ENCODE measurements at places on chromosomes 12 and 14. TPM values are rescaled to one million over a fixed set of nuclear protein-coding genes. Genes with fewer than 3 reads are reported as not detected.

- ATAC-seq, result no peak
Observed at GRCh38 chr14:25042362-25043299, 7.3 kb downstream of the STXBP6 start.

DNA sequence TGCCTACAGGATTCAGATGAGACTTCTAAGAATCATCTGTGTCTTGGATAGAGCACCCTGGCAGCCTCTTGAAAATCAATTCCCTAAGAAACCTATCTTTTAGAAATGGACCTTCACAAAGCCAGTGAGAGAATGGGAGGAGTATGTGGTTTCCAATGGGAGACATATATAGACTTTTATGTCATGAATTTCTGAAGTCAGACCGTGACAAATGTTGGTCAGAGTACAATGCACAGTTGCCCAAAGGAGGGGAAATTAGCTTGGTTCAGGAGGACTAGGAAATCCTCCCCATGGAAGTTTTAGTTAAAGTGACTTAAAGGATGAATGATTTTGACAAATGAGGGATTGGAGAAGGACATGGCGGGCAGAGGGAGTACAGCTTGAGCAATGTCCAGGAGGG, 194.4 kb downstream of the DAD1 start:
- no peak for ATAC-seq

CLEC2D gene
- total RNA-seq, result 2.8 TPM

DNA sequence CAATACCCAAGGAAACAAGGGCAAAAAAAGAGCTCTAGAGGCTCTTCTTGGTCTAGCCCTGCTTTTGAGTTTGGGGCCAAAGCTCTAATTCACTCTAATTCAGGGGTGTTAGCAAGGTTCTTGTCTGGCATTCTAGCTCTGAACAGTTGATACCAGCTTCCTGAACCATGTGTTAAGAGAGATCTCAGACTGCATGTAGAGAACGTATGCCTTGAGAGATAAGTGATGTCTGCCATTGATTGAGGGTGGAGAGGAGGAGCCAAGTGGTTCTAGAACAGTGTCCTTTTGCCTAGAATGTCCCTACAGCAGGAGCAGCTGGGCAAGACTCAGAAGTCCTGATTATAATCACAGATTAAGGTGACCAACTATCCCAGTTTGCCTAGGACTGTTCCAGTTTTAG, 18.2 kb upstream of the POC1B start:
- no peak for ATAC-seq

RHEBL1 gene
- total RNA-seq, result 2.2 TPM

NID2 gene
- total RNA-seq, result 0.27 TPM
